CD8-positive, alpha-beta memory T cell (primary cell): ENCODE measurements at places on chromosomes 12 and 14. TPM values are rescaled to one million over a fixed set of nuclear protein-coding genes. Genes with fewer than 3 reads are reported as not detected.

DNA sequence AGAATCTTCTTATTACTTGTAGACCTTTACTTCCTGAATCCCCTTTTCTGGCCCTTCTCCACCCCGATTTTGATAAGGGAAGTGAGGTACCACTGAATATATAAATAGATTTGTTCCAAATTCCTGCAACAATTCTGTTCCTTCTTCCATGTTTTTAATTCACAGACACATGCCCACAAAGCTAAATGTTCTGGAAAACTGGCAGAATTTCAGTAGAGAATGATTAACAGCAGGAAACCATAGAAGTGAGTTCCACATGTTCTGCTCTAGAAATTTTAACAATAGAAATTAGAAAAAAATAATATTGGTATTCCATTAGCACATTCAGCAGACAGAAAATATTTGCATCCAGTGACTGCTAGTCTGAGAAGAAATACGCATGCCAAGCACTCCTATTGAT is 139.6 kb downstream of the SLC2A13 start:
- no peaks in the 10 kb centered on the region for H3K36me3 ChIP-seq
- H3K4me3 ChIP-seq, result no peak overlapping the region
- no peaks in the 10 kb centered on the region for H3K27me3 ChIP-seq
- no peaks in the 10 kb centered on the region for H3K4me1 ChIP-seq

- H3K27ac ChIP-seq, result no peak overlapping the region
- DNase-seq, result no peak
- no peaks in the 10 kb centered on the region for H3K27me3 ChIP-seq
Observed at GRCh38 chr12:57452181-57452936, 2.7 kb upstream of the INHBE start.

STYK1 gene
- total RNA-seq, result 2.1 TPM

B4GALNT3 gene
- 3.1 TPM for total RNA-seq

LTB4R2 gene
- total RNA-seq, result 8.7 TPM

GRCh38 chr12:48029491-48030172 is 25.4 kb upstream of the COL2A1 start:
- DNase-seq, result no peak
- H3K36me3 ChIP-seq, result no peaks in the 10 kb centered on the region
- no peaks in the 10 kb centered on the region for H3K4me1 ChIP-seq
- H3K27ac ChIP-seq, result no peak overlapping the region

DNA sequence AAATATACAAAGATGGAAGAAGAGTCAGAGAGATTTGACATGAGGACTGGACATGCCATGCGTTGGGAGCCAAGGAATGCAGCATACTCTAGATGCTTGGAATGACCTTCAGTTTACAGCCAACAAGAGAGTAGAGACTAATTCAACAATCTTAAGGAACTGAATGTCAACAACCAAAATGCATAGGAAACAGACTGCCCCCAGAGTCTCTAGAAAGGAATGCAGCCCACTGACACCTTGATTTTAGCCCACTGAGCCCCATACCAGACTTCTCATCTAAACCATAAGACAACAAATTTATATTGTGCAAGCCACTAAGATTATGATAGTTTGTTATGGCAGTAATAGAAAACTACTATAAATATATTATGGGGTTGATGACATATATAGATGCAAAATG is 611.2 kb downstream of the RPS29 start:
- H3K4me1 ChIP-seq, result no peaks in the 10 kb centered on the region
- H3K27ac ChIP-seq, result no peak overlapping the region
- no peaks in the 10 kb centered on the region for H3K36me3 ChIP-seq
- H3K4me3 ChIP-seq, result no peak overlapping the region
- no peak for DNase-seq

DNA sequence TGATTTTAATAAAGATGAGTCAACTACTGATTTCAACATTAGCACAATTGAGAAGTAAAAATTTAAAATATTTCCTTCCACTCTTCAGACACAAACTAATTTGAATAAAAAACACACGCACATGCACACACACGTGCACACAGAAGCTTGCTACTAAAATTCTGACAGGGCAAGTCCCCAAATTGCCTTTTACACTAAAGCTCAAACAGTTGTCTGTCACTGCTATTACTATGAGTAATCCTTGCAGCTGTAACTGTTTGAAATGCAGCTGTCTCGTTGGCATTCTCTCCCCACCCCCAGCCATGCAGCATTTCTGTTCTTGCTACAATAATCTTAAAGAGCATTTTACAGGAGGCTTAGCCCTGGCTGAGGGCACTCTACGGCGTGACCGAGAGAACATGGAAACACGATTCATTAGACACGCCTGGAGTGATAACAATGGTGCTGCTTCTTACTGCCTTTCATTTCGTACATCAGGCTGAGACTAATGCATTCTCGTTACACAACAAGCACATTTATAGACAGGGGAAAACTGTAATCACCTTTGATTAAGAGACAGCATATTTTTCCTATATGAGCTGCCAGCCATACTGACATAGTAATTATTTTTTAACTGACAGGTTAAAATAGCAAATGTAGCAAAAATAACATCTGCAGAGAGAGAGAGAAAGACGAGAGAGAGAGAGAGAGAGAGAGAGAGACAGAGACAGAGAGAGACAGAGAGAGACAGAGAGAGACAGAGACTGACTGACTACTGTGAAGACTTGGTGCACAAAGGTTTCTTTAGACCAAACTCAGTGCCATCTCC is 153.8 kb downstream of the MED13L start:
- no peaks in the 10 kb centered on the region for H3K36me3 ChIP-seq
- H3K4me1 ChIP-seq, result peaks cover 16% of the 10 kb centered on the region
- no peaks in the 10 kb centered on the region for H3K27me3 ChIP-seq
- no peak for DNase-seq
- H3K27ac ChIP-seq, result no peak overlapping the region

GYS2 gene
- total RNA-seq, result not detected

MGP gene
- total RNA-seq, result not detected
